Neuronal stem cell (in vitro differentiated cells): ENCODE measurements at places on chromosomes 1 and 21.
A peak's percentile ranks its signal among the peaks of the same experiment; 100 is the strongest.

DNA sequence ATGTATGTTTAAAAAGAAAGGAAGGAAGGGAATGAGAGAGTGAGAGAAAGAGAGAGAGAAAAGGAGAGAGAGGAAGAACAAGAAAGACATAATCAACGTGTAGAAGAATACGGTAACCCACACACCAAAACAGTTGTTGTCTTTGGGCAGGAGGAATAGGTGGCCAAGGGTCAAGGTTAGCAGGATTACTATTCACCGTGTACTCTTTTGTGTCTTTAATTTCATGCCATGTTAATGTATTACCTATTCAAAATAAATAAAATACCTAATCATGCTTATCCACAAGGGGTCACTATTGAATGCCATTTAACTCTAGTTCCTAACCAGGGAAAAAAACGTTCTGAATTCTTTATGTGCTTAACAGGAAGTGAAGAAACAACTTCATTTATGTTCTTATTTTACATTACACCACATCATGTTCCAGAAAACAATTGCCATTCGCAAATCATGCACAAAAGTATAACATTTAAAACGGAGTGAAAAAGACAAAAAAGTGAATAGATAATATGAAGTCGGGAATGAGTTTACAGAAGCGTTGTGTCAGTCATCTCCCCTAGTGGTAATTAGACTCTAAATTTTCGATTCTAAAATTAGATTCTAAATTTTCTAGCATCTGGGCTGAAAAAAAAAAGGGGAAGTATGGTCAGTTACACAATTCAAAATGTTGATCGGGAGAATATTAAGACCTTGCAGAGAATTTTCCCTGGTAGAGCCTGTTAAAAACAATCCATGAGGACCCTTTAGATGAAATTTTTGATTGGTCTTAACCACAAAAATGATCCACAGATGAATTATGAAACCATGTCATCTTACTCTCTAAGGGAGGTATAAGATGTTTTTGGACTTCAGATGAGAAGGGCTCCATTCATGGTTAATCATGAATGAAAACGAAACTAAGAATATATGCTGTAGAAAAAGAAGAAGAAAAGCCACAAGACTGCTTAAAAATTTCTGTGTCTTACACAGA lies 700 bp upstream of the KMO start:
- peak; percentile 35 for DNase-seq
- H3K36me3 ChIP-seq, result no peaks in the 10 kb centered on the region
- H3K27ac ChIP-seq, result no peak overlapping the region
- H3K27me3 ChIP-seq, result no peaks in the 10 kb centered on the region
- H3K4me1 ChIP-seq, result no peaks in the 10 kb centered on the region

DNA sequence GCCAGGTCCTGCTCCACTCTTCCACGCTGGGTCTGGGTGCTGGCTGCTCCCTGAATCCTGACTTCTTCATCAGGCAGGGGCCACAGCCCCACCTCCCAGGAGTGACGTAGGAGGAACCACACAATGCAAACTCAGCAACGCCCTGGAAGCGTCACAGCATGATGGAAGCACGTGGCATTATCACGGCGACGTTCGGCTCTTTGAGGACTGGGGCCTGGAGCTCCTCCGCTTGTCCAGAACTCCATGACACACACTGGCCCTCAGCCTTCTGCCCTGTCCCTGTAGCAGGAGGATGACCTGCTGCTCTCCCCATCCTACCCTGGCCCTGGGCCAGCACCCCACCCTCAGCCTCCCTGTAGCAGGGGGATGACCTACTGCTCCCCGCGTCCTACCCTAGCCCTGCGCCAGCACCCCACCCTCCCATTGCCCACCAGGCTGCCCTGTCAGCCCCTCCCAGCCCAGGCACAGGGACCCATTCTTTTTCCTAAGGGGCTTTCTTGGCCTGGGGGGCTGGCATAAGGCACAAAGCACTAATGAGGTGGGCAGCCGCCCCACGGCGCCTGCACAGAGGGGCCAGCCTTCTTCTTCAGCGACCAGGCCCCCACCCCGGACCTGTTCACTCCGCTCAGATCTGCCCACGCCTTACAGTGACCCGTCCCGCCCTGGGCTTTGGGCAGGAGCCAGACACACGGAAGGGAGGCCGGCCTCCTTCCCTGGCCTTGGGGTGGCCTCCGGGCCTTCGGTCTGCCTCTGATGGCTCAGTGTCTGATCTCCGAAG lies 65.7 kb downstream of the DHRS3 start:
- no peak overlapping the region for H3K27ac ChIP-seq
- no peak overlapping the region for H3K4me3 ChIP-seq
- peaks cover 7% of the 10 kb centered on the region for H3K4me1 ChIP-seq
- no peaks in the 10 kb centered on the region for H3K27me3 ChIP-seq
- DNase-seq, result no peak

DNA sequence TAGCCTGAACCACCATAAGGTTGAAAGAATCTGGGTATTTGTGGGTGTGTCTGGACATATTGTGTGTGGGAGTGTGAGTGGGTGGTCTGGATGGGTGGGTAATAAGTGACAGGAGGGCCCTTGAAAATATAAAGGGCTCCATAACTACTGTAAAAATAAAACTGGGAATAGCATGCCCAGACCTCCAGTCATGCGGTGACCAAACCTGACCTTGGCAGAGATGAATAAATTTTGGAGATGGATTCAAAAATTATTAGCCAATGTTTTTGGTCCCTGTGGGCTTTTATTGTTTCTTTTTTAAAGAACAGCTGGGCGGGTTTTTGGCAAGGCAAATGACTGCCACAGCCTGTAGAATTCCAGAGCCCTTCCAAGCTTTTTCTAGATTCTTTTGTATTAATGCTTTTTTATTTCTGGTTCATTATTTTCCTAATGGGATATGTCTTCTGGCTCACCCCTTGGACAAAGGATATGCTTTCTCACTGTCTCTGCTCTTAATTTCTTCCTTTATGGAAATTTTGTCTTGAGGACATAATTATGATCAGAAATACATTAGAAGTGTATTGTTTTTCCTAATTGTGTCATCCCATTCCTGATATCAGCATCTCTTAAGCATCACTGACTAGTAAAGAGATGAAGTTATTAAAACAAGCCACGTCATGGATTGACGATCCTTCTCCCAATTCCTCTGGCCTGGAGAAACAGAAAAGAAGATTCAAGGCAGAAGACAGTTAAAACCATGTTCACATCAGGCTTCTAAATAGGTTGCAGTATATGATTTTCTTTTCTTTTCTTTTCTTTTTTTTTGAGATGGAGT lies 69.5 kb downstream of the NTMT2 start:
- no peak overlapping the region for H3K27ac ChIP-seq
- no peaks in the 10 kb centered on the region for H3K4me1 ChIP-seq
- no peaks in the 10 kb centered on the region for H3K27me3 ChIP-seq
- no peaks in the 10 kb centered on the region for H3K36me3 ChIP-seq
- DNase-seq, result no peak
- no peak overlapping the region for H3K4me3 ChIP-seq

DNA sequence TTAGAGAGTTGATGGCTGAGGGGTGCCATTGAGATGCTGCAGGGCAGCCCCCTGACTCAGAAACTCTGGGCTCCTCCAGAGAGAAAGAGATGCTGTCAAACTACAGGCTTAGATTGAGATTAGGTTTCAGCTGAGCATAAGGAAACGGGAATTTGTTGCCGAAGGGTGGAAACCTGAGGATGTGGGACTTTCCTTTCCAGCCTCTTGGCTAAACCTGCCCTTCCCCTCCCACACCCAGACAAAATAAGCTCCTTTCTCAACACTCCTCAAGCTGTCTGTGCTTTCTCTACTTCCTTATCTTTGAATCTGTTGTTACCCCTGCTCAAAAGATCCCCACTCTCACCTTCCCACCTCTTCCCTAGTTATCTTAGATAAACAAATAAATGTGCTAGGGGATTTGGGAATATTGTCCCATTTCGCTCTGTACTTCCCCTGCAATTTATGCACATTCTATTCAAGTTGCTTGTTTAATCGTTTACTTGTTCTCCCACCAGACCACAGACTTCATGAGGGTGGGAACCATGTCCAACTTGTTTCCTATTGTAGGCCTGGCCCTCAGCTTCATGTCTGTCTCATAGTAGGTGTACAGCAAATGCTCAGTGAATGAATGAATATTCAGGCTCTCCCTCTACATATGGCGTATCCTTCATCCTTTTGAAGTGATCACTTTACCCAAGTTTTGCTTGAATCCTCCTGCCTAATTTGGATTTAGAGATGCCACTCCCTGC lies 30.6 kb upstream of the MARK1 start:
- no peaks in the 10 kb centered on the region for H3K4me1 ChIP-seq
- H3K36me3 ChIP-seq, result no peaks in the 10 kb centered on the region
- H3K4me3 ChIP-seq, result no peak overlapping the region
- no peak overlapping the region for H3K27ac ChIP-seq

GRCh38 chr21:21722731-21723130 lies 724.5 kb downstream of the NCAM2 start:
- H3K4me1 ChIP-seq, result no peaks in the 10 kb centered on the region
- no peaks in the 10 kb centered on the region for H3K36me3 ChIP-seq
- H3K27me3 ChIP-seq, result no peaks in the 10 kb centered on the region
